Inflammatory macrophage (primary cell): ENCODE measurements at places on chromosomes 12 and 14.

DNA sequence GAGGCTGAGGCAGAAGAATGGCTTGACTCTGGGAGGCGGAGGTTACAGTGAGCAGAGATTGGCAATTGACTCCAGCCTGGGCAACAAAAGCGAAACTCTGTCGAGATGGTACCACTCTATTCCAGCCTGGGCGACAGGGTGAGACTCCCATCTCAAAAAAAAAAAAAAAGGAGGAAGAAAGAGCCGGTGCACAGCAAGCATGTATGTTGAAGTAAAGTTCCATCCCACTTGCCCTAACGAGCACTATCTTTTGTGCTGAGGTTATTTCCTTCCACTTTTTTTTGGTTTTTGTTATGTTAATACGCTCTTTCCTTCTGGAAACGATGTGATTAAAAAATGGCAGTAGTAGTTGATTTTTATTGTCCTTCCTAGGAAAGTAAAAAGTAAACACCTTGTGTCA is 19.5 kb upstream of the GOLGA5 start:
- peak; percentile 44 for DNase-seq

- DNase-seq = peak; percentile 74
Observed at GRCh38 chr14:94180655-94181271, 6.6 kb downstream of the PPP4R4 start.

GRCh38 chr14:98593361-98593761 is 678.6 kb downstream of the BCL11B start:
- no peak for DNase-seq

DNA sequence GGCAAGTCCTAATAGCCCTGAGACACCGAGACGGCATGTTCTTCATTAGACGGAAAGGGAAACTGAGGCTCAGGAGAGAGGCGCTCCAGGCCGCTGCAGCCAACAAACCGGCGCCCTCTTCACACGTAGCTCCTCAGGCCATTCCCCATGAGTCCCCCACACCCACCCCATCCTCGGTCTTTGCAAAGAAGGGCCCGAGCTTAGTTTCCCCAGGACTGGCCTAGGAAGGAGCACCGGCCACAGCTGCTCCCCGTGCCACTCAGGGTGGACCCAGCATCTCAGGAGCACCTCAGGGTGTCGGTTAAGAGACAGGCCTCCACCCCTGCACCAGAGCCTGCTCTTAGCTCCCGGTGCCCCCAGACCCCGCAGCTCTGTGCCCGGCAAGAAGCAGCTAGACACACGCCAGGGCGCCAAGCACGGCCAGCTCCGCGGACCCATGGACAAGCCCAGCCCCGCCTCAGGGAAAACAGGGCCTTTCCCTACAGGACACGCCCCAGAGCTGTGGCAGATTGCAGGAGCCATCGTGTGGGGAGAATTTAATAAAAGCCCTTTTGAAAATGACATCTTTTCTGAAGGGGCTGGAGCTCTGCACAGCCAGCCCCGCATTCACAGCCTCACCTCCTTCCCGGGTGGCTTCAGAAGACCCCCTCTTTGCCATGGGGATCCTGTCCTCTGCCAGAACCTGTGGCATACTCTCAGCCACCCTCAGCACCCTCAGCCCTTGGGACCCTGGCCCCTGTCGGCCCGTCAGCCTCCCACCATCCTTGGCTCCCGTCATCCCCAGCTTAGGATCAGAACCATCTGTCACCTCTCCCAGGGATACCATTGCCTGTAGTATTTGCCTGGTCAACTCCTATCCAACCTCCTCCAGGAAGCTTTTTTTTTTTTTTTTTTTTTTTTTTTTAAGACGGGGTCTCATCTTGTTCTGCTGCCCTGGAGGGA is 59.7 kb downstream of the LGMN start:
- DNase-seq = no peak

DNA sequence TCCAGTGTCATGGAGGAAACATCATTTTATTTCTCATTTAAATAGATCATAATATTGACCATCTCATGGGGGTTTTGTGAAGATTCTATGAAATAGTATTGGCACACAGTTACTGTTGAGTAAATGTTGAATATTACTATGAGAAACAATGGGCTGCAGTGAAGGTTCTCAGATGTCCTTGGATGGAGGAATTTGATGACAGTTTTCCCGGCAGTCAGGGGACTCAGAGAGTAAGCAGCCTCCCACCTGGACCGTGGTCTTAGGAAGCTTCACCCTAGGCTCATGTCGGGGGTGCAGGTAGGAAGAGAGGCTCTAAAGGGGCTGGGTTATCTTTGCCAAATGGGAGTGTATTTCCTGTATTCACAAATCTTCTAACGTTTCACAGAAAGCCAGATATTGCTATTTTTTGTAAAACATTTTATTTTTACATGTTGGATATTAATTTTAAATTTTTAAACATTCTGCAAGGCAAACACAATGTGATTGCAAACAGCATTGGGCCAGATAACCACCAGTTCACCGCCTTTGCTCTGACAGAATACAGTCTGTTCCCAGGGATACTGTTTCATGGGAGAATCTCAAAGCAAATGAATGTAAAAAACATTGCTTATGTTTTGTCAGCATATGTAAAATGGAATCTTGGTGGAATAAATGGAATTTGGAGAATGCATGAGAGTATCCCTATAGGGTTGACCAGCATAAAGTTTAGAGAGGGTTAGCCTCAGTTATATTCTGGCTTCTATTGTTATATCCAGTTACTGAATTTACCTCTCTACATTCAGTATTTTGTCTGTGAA is 380.8 kb upstream of the TMEM132C start:
- DNase-seq = no peak

DNA sequence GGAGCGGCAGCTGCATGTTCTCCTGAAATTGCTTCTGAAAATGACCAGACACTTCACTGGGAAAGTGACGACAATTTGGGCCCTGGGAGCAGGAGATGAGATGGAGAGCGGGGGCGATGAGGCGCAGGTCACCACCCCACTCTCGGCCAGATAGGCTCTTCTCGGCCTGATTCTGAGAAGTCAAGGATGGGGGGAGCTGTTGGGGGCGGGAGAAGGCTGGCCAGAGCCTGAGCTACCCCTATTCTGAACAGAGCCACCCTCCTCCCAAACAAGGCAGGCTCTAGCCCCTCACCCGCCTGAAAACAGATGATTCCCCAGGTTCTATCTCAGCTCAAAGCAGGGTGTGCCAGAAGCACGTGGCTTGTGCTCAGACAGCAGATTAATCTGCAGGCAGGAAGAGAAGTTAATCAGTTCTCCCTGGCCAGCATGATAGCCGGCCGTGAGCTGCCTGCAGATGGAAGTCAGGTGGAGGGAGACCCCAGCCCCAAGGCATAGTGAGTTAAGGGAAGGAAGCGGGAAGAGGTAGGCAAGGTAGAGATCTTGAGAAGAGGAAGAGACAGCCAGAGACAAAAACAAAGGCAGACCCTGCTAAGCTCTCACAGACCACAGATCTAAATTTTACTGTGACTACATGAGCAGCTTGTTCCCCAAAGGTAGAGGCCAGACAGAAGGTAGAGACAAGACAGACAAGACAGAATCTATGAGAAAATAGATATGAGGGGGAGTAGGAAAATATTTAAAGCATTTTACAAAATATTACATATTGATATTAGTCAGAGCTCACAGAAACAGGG is 10.9 kb upstream of the TAC3 start:
- no peak for DNase-seq

DNA sequence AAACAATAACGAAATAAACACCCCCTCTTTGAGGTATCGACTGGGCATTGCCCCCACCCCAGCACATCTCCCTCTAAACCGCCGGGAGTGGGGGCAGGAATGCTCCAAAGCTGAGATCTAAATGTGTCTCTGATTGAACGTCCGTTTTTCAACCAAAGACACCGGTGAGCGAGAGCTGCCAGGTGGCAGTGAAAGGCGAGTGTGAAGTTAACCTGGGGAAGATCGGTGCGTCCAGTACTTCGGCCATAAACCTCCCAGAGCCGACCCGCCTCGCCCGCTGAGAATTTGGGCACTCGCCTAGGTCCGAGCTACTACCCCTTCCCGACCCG is 625 bp downstream of the ANGEL1 start:
- DNase-seq = no peak

- DNase-seq = no peak
Observed at GRCh38 chr14:100471441-100472093, 115.7 kb downstream of the BEGAIN start.

GRCh38 chr12:52613384-52614030 is 4.9 kb downstream of the KRT73 start:
- no peak for DNase-seq

GRCh38 chr12:123384318-123384993 is 524 bp downstream of the KMT5A start:
- DNase-seq = no peak

DNA sequence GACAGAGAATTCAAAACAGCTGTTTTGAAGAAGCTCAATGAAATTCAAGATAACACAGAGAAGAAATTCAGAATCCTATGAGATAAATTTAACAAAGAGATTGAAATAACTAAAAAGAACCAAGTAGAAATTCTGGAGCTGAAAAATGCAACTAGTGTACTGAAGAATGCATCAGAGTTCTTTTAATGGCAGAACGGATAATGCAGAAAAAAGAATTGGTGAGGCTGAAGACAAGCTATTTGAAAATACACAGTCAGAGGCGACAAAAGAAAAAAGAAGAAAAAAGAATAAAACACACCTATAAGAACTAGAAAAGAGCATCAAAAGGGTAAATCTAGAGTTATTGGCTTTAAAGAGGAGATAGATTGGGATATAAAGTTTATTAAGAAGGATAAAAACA is 103.3 kb downstream of the INSM2 start:
- no peak for DNase-seq

- no peak for DNase-seq
Observed at GRCh38 chr12:109600481-109600880, 26.9 kb downstream of the MVK start.

DNA sequence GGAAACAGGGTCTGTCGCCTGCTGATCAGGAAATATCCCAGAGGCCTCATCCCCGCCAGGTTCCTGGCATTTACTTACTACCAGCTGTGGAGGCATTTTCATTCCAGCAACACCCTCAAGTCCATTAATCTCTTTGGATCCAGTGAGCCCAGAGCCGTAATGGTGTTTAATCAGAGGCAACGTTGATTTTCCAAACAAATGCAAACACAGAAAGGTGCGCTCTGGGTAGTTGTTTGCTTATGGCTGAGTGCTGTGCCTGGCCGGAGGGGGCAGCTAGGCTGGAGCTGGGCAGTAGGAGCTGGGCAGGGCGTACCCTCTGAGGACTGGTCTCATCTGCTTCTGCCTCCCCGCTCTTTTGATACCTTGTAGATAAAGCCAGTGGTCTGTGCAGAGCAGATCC is 110.6 kb downstream of the ADCK1 start:
- DNase-seq = no peak

DNA sequence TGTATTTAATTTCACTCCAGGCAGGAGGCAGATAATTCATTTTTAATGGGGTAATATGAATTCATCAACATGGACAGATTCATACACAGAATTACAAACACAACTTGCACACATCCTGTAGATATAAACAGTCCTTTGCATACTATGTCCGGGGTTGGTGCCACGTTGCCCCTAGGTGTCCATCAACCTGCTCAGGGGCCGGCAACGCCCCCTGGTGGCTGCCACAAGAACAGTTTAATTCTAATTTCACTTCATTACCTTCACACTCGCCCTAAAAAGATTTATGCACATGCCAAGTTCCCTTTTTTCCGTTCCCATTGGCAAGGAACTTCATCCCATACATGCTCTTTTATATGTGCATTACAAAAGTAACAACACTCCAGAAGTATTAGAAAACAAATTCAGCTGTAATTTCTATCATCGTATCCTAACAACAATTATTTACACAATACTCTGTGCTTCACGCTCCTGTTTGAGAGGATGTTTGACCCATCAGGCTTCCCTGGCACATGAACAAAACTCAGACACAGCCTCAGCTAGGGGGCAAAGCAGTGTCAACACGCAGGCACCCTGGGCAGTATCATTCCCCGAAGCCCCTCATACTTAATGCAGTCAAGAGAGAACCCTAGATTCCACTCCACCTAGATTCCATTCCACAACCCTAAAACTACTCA is 15.5 kb downstream of the MANSC1 start:
- peak; percentile 44 for DNase-seq

DNA sequence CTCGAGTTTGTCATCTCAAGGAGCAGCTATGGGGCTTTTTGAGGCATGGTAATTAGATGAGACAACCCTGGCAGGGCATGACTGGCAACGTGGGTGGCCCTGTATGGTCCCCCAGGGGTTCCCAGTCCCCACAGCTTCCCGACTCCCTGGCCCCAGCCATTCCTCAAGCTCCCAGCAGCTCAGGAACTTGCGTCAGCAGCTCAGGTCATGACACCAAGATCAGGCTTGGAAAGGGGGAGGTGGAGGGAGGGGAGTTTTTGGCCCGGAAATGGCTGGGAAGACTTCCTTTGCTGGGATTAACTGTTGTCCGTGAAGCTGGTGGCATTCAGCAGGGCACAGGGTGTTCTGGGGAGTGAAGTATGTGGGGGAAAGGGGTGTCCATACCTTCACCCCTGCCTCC is 10.4 kb upstream of the NRIP2 start:
- no peak for DNase-seq

DNA sequence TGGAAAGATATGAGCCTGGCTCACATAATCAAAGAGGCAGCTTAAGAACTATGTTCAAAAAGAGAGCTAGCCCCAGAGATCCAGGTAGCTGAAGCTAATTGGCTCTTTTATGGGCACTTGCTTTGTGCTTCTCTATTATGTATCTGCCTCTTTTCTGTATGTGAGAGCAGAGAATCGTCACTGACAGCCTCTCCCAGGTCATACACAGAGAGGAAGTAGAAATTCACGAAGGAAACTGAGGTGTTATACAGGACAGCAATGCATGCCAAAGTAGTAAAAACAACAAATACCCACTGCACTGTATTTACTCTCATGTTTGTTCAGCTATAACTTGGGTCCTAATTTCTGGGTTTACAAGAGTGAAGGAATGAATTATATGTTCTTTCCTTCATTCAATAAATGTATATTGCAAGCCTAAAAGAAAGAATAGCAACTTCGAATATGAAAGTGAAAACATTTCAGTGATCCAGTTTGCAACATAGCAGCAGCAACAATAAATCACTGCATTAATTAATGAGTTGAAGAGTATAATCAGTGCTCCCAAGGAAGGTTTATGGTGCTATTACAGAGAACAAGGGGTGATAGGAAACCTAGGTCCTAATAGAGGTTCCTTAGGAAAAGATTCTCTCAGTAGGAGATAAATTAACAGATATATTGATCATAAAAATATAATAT is 47.1 kb upstream of the ATXN7L3B start:
- no peak for DNase-seq

DNA sequence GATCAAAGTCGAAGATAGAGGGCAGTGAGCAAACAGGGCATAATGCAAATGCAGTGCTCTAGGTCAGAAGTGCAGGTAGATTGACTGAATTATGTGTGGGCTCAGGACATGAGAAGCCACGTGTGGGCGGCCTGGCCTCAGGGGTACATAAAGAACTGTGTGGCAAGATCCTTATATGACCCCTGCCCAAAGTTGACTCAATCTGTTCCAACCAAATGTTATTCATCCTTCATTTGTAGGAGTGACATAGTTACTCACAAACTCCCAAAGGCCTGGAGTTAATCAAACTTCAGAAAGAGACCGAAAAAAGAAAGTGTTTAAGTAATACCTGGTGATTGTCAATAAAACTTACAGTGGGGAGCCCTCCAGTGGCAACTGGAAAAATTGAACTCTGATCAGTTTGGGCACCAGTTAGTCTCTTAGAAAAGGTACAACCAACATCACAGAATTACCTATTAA is 150.4 kb upstream of the FAR2 start:
- no peak for DNase-seq

GRCh38 chr14:97056086-97056485 is 258.9 kb downstream of the VRK1 start:
- no peak for DNase-seq
